ENCODE measurements at places on chromosomes 4 and X. TPM values are rescaled to one million over a fixed set of nuclear protein-coding genes. Genes with fewer than 3 reads are reported as not detected.

The F8 gene
- 0.26 TPM for total RNA-seq

The ARHGAP6 gene
- under 0.01 TPM for total RNA-seq

The UBE2K gene
- 19.0 TPM for total RNA-seq

The CXorf58 gene
- not detected for total RNA-seq

The RTL9 gene
- total RNA-seq: not detected

The PCDH18 gene
- under 0.01 TPM for total RNA-seq

The SUPT20HL1 gene
- under 0.01 TPM for total RNA-seq

GRCh38 chrX:8043546-8043945 lies 116.3 kb upstream of the PNPLA4 start:
- DNase-seq: peak; percentile 53

DNA sequence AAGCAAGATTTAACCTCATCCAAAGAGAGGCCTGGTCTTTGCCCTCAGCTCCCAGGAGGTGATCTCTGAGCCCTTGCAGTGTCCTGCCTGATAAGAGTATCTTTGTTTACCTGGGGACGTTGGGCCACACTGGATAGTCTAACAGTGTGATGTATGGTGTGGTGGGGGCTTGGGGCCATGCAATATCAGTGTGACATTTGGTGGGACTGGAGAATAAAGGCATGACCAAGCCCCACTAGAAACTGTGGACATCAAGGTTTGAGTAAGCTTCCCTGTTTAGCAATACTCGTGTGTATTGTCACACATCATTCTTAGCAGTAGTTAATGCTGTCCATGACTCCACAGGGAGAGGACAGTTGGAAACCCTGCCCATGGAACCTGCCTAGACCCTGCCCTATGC lies 34.4 kb downstream of the BBS12 start:
- no peak for DNase-seq

DNA sequence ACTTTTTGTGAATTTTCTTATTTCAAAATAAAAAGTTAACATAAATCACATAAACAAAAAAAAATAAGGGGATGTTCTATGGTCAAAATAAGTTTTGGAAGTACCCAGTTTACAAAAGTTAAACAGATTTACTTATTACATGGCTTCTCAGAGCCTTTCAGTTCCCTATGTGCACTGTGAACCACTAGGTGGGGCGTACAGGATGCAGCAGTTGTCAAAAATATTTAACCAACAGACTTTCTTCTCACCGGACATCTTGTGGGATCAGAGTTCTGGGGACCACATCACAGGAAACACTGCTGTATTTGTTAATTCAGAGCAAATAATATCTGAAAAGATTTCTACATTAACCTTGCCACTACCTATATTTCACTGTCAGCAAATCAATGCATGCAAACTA lies 74.1 kb downstream of the SMARCA1 start:
- DNase-seq: no peak

DNA sequence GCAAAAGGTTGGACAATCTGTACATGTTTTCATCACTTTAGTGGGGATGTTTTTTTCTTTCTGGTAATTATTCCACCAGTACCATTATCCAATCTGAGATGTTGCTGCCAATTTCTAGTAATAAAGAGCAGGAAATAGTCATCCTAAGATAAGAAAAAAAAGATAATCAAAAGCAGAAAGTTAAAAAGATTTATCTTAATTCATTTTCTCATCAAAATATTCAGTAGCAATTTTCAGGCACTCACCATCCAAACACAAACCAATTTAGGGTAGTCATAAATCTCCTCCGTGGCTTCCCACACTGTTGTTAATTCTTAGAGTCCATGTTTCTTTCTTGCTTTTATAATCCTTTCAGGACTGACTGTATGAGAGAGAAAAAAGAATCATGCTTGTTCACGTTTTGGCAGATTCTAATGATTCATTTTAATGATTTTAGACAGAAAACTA lies 263.7 kb upstream of the UGT8 start:
- no peak for DNase-seq

DNA sequence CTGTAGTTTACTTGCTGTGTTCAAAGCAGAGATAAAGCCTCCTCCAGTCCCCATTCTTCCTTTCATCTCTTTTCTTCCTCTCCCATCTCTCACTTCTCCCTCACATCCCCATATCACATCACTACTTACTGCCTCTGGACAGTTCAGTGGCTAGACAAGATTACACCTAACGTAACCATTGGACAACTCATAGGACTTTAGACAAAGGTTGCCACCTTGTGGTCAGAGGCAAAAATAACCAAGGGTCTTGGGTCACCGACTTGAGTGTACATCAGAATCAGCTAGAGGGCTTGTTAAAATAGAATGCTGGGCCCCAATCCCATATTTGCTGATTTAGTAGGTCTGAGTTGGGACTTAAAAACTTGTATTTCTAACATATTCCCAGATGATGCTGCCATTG lies 109.3 kb upstream of the DGKK start:
- DNase-seq: peak; percentile 60

DNA sequence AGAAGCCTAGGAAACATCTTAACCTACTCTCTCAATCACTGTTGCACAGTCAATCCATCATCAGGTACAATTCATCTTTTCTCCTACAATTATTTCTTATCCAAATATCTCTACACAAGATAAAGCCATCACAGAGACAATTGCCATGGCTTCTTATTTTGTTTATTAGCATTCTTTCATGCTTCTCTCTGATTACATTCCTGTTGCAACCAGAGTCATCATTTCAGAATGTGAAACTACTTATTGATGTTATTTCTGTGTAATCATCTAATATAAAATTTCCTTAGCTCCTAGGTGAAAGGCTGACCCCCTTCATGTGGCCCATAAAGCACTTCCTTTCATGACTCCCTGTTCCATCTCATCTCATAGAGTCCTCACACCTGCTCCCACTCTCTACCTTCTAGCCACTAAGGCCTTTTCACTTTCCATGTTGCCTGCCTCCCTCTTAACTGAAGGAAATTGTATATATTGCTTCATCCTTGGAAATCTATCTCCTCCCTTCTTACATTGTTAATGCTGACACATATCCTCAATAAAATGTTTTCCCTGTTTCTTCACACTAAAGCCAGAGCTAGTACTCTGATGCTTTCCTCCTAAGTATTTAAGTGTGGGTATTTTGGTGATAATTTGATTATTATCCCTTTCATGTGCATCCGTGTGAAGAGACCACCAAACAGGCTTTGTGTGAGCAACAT lies 829.9 kb downstream of the FAT4 start:
- peak; percentile 16 for DNase-seq
